ENCODE measurements at places on chromosomes 11 and 22.

DNA sequence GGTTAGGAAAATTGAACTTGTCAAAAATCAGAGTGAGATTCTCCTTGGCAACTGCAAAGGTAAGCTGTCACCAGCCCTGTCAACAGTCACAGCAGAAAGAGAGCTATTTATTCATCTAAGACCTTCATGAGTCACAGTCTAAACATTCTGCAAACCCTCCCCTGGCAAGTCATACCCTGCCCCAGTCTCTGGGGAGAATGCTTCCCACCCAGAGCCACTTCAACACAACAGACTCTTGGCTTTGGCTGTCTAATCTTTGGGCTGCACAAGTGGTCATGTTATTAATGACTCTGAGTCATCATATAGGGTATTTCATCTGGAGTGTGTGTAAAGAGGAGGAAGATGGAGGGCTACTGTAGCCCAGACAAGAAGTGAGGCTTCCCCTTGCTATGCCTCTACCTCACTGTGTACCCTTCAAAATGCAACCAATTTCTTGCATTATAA, 153.4 kb downstream of the CCDC34 start:
- no peak for DNase-seq

DNA sequence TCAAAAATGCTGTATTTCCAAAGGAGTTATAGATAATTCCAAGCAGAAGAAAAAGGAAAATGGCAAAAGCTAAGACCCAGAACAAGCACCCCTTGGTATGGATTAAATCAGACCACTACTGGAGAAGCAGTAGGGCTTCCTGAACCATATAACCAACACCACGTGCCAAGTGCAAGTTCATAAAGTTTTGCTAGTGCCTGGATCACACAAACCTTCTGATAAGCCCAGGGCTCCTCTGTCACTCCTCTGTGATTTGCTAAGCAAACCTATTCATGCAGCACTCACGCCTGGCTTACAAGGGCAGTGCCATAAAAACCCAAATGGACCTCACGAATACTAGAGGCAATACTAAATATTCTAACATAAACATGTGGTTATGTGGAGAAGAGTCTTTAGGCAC, 13.3 kb downstream of the LARGE1 start:
- no peak for DNase-seq

DNA sequence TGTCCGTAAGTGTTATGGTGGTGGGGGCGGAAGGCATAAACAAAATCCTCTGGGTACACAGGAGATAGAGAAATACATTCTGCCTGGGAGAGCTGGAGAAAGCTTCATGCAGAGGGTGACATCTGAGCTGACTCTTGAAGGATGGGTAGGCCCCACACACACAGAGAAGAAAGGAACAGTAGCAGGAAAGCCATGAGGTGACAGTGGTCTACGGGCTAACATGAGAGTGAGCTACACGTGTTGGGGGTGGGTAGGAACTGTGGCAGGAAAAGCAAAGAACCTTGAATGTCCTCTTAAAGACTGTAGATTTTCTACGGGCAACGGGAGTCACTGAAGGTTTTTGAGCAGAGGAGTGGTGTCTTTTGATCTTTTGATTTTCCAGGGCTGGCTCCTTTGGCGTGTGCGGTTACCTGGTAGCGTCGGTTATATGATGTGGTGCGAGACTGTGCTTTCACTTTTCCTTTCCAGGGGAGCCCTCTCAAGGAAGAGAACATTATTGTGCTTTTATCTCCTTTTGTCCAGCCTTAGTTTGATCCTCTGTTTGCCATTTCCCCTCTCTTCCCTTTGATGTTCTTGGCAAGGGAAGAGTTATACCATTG, 39.7 kb downstream of the ADAMTS8 start:
- DNase-seq: no peak

DNA sequence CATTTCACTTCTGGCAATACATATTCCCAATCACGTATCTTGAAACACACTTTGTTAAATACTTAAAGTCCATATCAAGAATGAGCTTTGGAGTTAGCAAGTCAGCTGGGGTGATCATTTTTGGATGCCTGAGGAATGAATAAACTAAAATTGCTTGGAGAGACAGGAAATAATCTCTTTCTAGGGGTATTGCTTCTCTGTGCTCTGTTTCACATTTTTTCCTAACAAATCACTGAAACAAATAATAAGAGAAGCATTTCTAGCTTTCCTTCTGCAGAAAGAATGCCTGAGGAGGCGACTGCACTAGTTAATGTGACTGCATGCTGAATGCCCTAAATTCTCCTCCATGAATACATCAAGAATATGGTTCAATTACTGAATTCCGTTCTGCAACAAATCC, 541.4 kb upstream of the CCDC90B start:
- no peak for DNase-seq

- no peak for DNase-seq
These were observed 33.1 kb upstream of the ARHGAP32 start for GRCh38 chr11:129225190-129225589.

GRCh38 chr11:118917481-118918127, 8.1 kb downstream of the BCL9L start:
- no peak for DNase-seq

DNA sequence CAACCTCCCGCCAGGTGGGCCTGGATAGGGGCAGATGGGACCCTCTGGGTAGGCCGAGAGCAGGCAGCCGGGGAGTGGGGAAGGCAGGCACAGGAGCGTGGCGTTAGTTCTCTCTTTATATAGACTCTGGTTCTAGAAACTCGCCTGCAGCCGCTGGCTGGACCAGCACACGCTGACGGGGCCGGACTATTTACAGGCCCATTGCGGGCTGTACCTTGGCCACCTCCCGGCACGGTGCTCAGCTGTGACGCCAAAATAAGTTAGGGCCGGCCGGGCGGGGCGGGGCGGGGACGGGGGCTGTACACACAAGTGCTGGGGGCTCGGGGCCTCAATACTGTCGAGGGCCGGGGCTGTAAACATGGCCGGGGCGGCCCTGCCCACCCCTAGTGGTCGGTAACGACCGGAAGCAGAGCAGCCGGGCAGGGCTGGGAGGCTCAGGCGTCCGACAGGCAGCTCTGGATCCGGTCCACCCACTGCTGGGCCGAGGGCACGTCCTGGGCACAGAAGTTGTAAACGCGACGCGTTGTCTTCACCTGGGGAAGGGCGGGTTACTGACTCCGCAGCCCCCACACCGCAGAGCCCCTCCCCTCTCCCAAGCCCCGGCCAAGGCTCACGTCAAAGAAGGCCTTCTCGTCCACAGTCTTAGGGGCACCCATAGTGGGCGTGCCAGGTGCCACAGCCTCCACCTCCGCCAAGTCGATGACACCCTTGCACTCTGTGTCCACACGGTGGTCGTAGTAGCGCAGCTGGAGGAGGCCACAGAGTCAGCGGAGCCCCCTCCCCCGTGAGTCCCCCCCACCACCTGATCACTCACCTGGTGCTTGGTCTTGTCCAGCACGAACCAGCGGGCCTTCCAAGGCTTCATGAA, 27.9 kb downstream of the SBF1 start:
- no peak for DNase-seq

DNA sequence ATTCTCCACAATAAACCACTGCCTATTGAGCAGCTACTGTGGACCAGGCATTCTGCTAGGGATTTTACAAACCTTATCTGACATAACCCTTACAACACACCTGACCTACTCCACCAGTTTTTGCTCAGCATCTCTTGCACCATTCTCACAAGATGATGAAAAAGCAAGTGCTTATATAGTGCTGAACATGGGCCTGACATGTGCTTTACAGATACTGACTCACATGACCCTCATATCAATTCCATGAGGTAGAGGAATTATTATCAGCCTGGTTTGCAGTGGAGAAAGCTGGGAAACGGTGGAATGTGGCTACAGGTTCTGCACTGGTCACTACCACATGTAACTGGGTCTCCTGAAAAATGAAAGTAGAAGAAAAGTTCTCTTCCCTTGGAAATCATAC, 37.5 kb upstream of the PANX1 start:
- no peak for DNase-seq

GRCh38 chr22:19438298-19438697, 6.0 kb downstream of the MRPL40 start:
- DNase-seq: no peak

DNA sequence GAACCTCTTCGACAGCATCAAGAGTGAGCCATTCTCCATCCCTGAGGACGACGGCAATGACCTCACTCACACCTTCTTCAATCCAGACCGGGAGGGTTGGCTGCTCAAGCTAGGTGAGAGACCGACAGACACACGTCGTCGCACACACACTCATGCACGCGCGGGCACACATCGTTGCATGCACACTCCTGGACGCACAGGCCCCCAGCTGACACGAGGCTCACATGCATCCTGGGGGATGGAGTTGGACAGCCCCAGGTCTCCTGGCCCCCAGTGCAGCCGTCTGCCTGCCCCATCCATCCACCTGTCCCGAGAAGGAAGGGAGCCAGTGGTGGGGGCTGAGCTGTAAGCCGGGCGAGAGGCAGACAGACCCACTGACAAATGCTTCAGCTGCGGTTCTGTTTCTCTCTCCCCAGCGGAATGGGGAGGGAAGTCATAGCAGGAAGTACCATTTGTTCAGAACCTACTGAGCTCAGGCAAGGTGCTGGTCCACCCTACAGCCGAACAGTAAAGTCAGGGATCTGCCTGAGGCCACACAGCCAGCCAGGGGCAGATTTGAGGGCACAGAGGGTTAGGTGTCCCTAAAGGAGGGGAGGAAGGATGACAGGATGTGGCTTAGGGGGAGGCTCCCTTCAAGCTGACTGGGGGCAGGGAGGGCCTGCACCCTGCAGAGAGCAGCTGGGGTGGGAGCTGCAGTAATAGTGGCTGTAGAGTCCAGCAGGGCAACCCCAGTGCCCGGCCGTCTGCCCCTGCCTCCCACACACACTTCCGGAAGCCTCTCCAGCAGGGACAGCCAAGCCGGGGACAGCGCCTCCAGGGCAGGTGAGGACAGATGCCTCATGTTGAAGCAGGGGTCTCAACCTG, 27.1 kb downstream of the CYTH4 start:
- DNase-seq: no peak

DNA sequence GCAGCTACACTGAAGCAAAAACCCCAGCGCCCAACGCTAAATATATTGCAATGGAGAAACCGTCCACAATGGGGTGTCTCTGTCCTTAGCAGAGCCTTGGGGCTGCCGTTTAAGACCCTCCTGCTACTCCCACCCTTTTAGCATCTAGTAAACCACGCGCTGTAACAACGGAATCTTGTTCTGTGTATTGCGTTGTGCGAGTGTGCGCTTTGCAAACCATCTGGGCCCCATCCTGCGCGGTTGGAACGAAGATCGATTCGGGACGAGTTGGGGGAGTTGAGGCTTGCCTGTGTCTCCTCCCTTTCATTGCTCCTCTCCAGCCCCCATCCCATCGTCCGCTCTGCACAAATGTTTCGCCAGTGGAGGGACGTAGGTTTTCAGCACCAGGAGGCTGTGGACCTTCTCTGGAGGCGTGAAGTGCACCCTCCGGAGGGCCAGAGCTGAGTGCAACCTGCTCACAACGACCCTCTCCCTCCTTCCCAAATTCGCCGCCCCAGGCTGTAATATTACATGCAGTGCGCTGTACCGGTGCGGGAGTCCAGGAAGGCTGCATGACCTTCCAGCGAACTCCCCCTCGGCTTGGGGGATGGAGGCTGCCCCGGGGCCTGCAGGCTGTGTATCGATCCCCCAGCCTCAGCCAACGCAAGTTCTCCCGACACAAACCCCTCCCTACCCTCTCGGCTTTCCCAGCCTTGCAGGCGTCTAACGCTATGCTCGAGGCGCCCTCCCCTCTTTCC, 1.6 kb upstream of the KMT2A start:
- DNase-seq: no peak

DNA sequence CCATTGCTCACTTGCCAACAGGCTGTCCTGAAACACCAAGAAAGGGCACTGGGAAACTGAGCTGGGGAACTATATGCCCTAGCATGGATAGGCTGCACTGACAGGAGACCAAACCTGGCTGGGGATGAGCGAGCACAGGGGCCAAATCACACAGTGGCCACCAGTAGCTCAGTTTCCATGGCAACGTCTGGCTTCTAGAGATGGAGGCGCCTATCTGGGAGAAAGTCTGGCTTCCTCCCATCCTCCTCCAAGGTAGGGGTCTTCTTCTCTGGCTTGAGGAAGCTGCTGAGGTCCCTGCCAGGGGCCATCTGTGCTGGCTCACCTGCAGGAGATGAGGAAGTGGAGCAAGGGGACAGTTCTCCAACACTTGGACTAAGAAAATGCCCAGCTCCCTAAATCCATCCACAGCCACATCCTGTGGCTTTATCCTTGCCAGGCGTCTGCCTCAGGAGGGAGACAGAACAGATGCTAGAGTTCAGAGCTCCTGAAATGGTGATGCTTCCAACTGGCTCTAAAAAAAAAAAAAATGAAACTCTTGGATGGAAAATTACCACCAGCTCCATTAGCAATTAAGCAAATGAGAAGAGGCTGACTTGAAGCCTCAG, 48.3 kb downstream of the SYT13 start:
- no peak for DNase-seq

DNA sequence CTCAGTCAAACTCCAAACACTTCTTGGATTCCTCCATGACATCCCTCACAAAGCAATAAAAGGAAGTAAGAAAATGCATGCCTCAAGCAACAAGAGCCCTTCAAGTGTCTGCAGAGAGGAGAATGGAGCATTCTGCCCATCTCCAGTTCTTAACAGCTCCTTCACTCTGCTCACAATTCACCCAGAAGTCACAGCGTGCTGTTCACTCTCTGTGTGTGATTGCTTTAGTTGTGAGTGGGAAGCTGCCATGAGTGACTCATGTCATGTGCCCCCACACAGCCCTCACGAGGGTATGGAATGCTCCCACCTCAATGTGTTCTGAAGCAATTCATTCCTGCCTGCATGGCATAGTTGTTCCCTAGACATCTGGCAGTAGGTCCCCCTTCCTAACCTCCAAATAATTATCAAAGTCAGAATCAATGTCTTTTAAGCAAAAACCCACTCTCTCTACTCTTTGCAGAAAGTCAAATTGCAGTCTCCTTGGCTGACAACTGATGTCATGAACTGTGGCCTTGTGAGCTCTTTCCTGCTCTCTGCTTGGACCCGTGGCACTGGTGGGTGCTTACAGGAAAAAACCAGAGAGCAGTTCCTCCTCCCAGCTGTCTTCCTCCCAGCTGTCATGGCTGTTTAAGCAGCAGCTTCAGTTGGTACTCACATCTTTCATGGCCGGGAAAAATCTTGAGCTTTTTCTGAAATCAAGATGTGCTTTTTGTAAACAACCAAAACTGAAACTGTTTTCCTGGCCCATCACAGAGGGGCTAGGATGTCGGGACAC, 112.1 kb upstream of the SPON1 start:
- DNase-seq: no peak

DNA sequence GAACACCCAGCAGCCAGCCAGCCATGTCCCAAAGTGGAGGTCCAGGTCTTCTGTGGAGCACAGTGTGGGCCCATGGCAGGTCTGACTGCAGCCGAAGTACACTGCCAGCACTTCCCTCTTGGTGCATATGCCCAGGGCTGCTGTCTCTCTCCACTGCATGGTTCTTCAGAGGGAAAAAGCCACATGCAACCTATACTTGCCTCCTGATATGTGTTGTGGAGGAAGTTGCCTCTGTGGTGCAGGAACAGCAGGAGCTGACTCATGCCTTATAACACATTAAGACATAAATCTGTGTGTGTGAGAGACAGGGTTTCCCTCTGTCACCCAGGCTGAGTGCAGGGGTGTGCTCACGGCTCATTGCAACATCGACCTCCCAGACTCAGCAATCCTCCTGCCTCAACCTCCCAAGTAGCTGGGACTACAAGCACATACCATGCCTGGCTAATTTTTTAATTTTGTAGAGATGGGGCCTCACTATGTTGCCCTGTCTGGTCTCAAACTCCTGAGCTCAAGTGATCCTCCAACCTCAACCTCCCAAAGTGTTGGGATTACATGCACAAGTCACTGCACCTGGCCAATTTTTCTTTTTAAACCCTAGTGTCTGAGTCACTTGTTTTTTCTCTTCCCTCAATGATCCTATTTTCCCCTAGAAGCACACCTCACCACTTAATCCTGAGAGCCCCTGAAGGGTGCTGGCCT, 98.8 kb downstream of the MPPED2 start:
- DNase-seq: no peak

- no peak for DNase-seq
These were observed 13.8 kb downstream of the FLI1 start for GRCh38 chr11:128707681-128708080.
